Endothelial cell of coronary artery (primary cell): ENCODE measurements at places on chromosomes 2 and 18. TPM values are rescaled to one million over a fixed set of nuclear protein-coding genes. Genes with fewer than 3 reads are reported as not detected.

Gene ASB18
- not detected in 2 replicates for total RNA-seq

Gene ZC3H15
- 83.5 and 99.0 TPM in 2 replicates for total RNA-seq

Gene GBX2
- total RNA-seq = 3.3 and 4.5 TPM in 2 replicates

Gene ITPRIPL1
- total RNA-seq = 0.75 and 0.99 TPM in 2 replicates

Gene CCL20
- total RNA-seq = 0.81 and 2.1 TPM in 2 replicates

Gene SNTG2
- not detected in 2 replicates for total RNA-seq

Gene RAB3GAP1
- 50.7 and 69.2 TPM in 2 replicates for total RNA-seq

Gene PPM1G
- total RNA-seq = 139 and 157 TPM in 2 replicates

Gene CNNM4
- 2.0 and 3.2 TPM in 2 replicates for total RNA-seq

Gene KIF1A
- 0.09 TPM in 1 of 2 replicates, not detected in the other for total RNA-seq

Gene ORMDL1
- 28.3 and 35.2 TPM in 2 replicates for total RNA-seq

Gene LOXL3
- total RNA-seq = 0.99 and 31.5 TPM in 2 replicates

Gene TGFA
- 0.09 and 0.38 TPM in 2 replicates for total RNA-seq

Gene CAVIN2
- total RNA-seq = 93.7 and 128 TPM in 2 replicates

Gene WDR33
- total RNA-seq = 23.8 and 29.6 TPM in 2 replicates

Gene UBR3
- 25.6 and 34.9 TPM in 2 replicates for total RNA-seq

Gene CYTIP
- total RNA-seq = not detected in 2 replicates

Gene SPAST
- 23.9 and 28.9 TPM in 2 replicates for total RNA-seq

Gene HOXD13
- not detected in 2 replicates for total RNA-seq

Gene TMEM178A
- total RNA-seq = 0.36 and 0.56 TPM in 2 replicates

Gene TMEM169
- under 0.01 TPM in 1 of 2 replicates, not detected in the other for total RNA-seq

Gene DES
- total RNA-seq = not detected in 2 replicates

Gene KCNG2
- total RNA-seq = not detected in 2 replicates

Gene CTAGE1
- 0.09 TPM in 1 of 2 replicates, not detected in the other for total RNA-seq

Gene ABCG8
- total RNA-seq = not detected in 2 replicates

Gene CIB4
- not detected in 2 replicates for total RNA-seq

Gene SCN2A
- total RNA-seq = under 0.01 TPM in 2 replicates

Gene CLEC4F
- total RNA-seq = under 0.01 TPM in 1 of 2 replicates, not detected in the other

Gene CLIP4
- total RNA-seq = 22.4 and 39.9 TPM in 2 replicates

Gene SPC25
- 1.6 and 6.4 TPM in 2 replicates for total RNA-seq

Gene RAPGEF4
- total RNA-seq = 5.9 and 6.2 TPM in 2 replicates

Gene WNT10A
- not detected in 2 replicates for total RNA-seq

Gene SULT1C2
- not detected in 2 replicates for total RNA-seq

Gene C2orf81
- 0.09 and 0.19 TPM in 2 replicates for total RNA-seq

Gene EMILIN2
- 2.0 and 5.1 TPM in 2 replicates for total RNA-seq

Gene SLC4A3
- 0.27 and 0.38 TPM in 2 replicates for total RNA-seq

Gene RTP5
- total RNA-seq = not detected in 2 replicates

Gene LHCGR
- total RNA-seq = not detected in 2 replicates

Gene FAM124B
- total RNA-seq = 79.2 and 130 TPM in 2 replicates

Gene PRR30
- total RNA-seq = not detected in 2 replicates
